ENCODE measurements at places on chromosomes 12 and 14. TPM values are rescaled to one million over a fixed set of nuclear protein-coding genes. Genes with fewer than 3 reads are reported as not detected.

GRCh38 chr14:92040431-92041051 lies 682 bp upstream of the TRIP11 start:
- DNase-seq: no peak

The SLC4A8 gene
- 1.9 TPM for total RNA-seq

DNA sequence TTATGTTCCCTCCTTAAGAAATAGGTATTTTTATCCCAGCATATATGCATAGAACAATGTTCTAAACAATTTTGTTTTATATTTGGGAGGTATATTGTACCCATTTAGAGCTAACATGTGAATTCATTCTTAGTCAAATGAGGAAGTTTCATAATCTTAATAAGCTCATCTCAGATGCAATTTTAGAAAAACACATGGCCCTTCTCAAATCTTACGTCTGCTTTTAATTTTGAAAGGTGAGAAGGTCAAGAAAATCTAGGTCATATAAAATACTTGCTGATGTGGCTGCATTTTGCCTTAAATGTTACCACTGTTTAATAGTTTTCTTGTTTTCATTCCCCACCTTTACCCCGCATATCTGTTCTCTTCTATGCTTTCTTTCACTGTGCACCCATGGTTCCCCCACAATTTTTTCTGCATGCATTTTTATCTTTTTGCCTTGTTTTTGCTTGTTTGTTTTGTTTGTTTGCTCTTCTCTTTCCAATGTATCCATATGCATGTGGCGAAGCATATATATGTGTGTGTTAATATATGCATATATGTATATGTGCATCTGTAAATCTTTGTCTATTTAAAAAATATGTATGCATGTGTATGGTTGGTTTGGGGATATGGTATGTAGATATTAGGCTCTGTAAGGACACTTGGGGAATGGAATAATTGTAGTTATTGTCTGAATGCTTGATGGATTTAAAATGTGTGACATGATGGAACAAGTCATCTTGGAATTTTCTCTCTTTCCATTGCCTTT lies 317.1 kb downstream of the BCAT1 start:
- DNase-seq: no peak

The FOXN4 gene
- not detected for total RNA-seq

The MANSC4 gene
- not detected for total RNA-seq

DNA sequence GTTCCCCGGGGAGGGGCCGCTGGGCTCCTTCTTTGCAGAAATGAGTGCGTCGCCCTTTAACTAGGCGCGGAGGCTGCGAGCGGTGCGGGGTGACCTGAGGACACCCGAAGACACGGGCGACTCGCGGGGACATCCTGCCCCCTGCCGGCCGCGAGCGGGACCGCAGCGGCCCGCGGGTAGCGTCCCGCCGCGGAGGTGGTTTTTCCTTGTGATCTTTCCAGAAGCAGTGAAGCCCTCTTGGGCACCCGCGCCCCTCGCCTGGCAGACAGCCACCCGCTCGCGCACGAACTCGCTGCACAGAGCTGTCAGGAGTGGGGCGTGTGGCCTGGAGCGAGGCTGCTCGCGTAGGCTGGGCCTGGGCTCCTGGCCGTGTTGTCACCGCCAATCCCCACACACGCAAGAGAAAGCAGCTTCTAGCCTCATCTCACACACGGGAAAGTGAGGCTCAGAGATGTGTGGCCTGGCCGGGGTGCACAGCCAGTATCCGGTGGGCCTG lies 67.2 kb downstream of the DIO3 start:
- peak; percentile 84 for DNase-seq

GRCh38 chr14:24307575-24308341 lies at the start of gene CIDEB:
CIDEB (minus strand) TSS chr14:24307977; CDS start chr14:24307858, 119 bp downstream.
- DNase-seq: peak; percentile 86

GRCh38 chr12:2949411-2949810 lies 9.8 kb upstream of the TEAD4 start:
- no peak for DNase-seq

DNA sequence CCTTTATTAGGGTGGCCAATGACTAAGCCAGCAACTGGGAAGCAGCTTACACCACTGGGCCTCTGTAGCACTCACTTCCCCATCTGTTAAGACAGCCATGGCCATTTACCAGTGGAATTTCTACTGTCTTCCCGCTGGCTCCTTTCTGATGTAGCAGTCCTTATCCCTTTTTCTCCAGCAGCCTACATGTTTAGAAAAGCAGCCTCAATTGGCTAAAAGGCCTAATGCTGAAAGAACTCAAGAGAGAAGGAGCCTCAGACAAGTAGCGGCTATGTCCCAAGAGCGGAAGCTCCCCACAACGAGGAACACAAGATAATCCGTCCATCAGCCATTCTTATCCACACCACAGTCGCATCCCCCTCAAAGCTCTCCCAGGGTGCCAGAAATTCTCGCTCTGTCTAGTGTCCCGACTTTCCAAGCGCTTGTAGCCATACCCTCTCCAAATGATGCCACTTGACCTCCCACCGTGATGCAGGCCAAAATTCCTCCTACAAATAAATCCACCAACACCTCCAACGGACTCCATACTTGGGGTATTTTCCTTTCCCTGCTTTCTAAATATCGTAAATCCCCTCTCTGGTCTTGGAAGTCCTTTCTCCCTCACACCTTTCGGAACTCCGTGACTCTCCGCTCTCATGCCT lies 624 bp downstream of the M6PR start:
- no peak for DNase-seq

The CCDC196 gene
- not detected for total RNA-seq

The MYO1H gene
- total RNA-seq: not detected

GRCh38 chr12:11645391-11645790 lies 4.1 kb upstream of the ETV6 start:
- DNase-seq: no peak

DNA sequence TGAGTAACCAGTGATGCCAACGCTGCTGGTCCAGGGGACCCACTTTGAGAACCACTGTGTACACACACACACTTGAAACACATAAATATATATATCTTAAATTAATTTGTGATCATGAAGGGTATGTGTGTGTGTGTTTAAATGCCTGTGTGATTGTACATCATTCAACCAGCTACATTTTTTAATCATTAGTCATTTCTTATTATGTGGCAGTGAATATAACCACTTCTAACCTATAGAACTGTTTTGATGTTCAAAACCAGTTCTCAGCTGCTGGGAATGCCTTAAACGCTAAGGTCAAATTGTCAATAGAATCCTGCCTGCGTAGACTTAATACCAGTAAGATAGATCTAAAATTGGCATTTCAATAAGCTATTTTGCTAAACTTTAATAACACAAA lies 330.0 kb downstream of the SYT1 start:
- no peak for DNase-seq

DNA sequence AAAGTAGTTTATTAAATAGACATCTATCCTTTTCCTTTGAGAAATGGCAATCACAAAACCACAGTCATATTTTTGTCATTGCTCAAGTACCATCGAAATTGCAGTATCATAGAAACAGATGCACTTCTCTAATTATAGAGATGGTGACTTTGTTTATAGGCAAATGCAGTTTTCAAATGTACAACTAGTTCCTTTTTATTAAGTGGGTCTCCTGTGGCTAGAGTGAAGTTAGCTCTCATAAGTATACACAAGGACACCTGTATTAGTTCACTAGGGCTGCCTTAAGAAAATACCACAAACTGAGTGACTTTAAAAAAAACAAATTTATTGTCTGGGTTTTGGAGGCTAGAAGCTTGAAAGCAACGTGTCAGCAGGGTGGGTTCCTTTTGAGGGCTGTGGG lies 62.8 kb downstream of the OTOGL start:
- DNase-seq: no peak

- DNase-seq: no peak
Measured at GRCh38 chr12:132089407-132089910, 54.7 kb downstream of the DDX51 start.

- no peak for DNase-seq
Measured at GRCh38 chr14:55349565-55349964, 62.1 kb downstream of the ATG14 start.

GRCh38 chr14:23068789-23069412 lies 11.6 kb upstream of the CDH24 start:
- DNase-seq: peak; percentile 71

DNA sequence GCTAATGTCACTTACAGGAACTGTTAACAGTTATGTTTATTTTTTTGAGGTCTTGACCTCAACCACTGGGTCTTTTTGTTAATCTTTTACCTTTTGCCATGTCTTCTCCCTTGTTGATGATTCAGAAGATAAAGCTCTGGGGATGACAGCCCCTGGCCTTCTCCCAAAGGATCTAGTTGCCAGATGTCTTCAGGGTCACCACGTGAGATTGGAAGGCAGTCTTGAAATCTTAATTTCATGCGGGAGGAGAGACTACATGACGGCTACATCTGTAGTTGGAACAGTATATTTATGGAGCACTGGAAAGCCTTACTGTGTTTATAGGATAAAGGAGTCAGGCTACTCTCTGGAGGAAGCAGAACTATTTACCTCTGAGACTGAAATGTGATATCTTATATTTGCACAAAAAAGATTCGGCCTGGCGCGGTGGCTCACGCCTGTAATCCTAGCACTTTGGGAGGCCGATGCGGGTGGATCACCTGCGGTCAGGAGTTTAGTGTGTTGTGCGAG lies 5.6 kb downstream of the MLEC start:
- DNase-seq: no peak

The SIX6 gene
- not detected for total RNA-seq

GRCh38 chr14:65333943-65334687 lies 78.4 kb upstream of the FUT8 start:
- peak; percentile 75 for DNase-seq

GRCh38 chr14:76719666-76720065 lies 41.6 kb upstream of the VASH1 start:
- no peak for DNase-seq

- no peak for DNase-seq
Measured at GRCh38 chr12:90274407-90274806, 565.8 kb upstream of the ATP2B1 start.

Data from Peyer's patch (tissue), 4 donors.